Fibroblast of upper back skin (primary cell): ENCODE measurements at places on chromosomes 5 and 9.

- peak; percentile 50 for DNase-seq
These were observed 68.7 kb upstream of the WDR41 start for GRCh38 chr5:77560677-77561263.

DNA sequence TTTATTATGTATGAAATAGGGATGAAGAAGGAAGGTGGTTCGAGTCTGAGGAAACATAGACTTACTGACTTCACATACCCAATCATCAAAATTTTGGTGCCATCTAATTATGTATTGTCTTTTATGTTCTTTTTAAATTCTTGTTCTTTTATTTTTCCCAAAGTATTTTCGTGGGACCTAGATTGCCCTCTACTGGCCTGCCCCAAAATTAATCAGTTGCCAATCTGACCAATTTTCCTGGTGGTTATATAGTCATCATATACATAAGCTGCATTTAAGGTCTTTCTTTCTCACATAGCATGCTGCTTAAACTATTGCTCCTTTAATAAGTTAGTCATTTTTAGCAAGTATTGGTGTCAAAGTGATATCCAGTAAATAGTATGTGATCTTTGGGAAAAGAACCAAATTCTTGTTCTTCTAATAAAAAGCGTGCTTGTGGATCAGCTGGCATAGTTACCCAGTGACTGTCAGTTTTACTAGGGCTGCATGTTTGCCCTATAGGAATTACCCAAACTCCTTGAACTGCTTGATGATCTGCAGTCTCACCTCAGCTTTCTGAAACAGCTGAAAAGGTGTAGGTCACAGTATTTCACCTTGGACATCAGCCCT, 223.5 kb downstream of the SH3GL2 start:
- DNase-seq, result peak; percentile 18

DNA sequence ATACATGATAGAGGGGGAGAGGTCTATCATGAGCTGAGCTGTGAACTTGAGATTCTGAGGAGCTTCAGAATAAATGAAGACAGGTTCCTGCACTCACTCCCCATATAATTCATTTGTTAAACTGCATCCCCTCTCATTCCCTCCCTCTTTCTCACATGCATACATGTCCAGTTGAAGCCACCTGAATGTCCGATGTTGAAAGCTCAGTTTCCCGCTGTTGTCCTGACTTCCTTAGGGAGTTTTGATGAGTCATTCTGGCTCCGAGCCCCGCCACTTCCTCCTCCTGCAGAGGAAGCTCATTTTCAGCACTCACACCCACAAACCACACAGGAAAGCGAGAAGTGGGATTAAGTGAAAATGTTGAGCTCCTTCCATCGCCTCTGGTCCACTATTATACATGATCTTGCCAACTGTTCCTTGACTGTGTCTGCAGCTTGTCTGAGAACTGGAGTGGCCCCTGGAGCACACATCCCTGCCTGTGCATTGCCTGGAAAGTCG, 121.2 kb downstream of the CEMIP2 start:
- peak; percentile 83 for DNase-seq

DNA sequence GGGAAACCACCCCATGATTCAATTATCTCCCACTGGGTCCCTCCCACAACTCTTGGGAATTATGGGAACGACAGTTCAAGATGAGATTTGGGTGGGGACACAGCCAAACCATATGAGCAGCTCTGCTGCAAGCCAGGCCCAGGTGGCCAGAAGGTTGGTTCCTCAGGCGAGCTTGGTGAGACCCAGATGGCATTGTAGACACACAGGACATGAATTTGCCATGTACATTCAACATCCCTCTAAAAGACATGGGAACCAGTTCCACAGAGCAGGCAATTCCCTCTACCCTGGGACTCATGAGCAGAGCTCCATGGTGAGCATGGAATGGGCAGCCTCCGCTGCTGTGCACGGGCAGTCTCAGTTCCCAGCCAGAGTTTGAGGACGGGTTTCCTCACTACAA, 53.3 kb downstream of the NSUN2 start:
- no peak for DNase-seq

DNA sequence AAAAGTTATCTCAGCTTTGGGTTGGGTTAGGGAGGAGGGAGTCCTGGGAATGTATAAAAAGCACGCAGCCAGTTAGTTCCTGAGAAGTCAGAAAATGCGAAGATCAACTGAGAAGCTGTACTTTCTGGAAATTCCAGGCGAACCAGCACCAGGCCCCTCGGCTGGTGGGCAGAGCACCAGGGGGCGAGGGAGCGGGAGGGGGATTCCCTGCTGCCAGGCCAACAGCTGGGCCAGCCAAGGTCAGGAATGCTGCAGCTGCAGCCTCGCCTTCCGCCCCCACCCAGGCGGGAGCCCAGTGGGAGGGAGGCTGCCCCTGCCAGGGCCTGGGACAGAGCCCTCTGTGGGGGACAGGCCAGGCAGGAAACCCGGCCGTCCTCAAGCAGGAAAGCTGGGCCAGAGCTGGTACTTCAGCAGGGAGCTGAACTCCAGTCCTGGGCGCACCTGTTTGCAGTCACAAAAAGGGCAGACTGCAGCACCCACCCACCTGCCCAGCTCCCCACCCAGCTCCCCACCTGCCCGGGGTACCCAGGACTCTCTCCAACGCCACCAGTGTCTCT, 35.5 kb downstream of the VAV2 start:
- no peak for DNase-seq

GRCh38 chr5:121158451-121158850, 693.2 kb upstream of the FTMT start:
- no peak for DNase-seq

DNA sequence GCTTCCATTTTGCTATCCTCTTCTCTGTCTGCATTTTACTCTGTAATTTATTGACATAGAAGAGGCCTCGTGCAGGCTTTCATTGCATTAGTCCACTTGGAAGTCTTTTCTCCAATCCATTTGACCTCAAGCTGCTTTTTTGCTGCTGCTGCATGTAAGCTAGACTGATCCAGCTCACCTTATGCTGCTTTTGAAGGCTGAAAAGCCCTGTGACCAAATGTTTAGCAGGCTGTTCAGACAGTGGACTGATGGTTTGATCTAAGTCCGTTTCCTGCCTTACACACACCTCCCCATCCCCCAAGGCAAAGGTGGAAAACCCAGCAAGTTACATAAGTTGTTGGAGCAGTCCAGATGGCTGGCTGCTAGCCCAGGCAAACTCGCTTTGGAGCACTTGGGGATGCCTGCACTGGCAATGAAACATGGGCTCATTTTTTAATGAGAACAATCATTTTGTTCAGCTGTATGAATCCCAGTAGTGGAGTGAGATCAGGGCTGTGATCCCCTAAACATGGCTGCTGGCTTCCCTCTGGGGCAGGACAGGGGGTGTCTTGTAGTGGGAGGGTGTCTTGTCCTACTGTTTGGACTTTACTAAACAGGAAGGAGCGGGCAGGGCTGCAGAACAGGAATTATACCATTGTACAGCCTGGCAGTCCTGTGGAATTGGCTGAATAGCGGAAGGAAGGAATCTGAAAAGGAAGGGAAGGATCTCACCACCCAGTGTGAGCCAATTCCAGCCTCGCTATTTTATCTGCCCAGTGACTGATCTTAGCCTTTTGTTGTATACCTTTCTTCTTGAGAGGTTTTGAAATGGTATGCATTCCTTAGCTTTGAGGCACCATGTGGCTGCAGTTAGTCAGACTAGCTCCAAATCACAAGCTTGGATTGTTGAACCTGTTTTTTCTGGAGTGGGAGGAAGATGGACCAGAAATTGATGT, 212.0 kb downstream of the ARHGAP26 start:
- DNase-seq, result peak; percentile 89

DNA sequence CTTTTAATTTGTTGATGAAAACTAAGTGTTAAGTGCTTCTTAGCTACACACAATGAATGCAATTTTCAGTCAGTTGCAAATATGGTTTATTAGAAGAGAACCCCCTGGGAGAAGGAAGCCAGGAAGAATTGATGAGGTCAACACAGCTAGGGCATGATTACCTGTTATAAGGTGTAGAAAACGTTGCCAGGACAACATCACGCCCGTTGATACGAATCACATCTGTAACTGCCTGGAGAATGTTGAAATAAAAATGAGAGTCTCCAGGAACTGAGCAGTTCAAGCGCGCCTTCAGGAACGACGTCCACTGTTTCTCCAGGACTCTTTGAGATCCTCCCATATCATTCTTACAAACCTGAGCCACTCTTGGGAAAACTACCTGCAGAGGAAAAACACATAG, 88.0 kb downstream of the SEMA6A start:
- DNase-seq, result no peak

DNA sequence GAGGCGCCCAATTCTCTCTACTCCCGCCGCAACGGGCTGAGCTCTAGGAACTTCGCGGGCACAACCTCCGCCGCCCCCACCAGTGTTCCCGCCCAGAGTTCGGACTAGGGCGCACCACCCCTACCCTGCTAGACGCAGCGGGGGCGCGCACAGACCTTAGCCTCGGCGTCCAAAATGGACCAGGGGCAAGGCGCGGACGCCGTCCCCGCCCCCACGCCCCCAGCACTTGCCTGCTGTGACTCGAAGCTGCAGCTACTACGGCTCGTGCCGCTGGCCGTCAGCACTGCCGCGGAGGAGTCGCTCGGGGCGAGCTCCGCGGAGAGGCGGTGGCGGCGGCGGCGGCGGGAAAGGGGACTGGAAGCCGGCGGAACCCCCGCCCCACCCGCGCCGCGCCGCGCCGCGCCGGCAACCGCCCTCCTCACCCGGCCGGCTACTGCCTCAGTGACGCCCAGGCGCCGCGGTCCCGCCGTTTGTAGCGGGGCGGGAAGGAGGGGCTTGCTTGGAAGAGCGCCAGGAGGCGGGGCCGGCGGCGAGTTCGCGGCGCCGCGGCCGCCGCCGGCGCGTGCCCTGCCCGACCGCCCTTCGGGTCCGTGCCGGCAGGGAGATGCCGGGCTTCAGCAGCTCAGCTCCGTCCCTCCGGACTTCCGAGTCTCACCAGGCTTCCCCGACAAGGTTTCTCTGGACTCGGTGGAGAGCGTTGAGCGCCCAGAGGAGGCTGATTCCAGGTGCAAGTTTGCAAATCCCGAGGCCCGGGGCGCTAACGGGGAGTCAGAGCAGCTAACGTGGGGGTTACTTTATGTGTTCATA, 4.5 kb downstream of the ELAVL2 start:
- peak; percentile 27 for DNase-seq

DNA sequence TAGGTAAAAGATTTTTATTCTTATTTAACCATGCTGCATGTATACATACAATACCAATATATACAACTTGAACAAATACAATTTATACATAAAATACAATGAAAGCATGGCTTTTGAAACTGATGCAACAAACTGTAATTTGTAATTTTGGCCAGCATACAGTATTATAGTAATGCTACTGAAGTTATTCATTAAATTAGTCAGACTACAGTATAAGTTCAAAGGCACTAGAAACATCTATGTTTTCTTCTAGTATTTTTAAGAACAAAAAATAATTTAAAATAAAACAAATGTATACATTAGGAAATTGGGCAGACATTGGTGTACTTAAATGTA, 18.8 kb downstream of the IL4 start:
- DNase-seq, result peak; percentile 64

- no peak for DNase-seq
These were observed 98.6 kb downstream of the GNAQ start for GRCh38 chr9:77933019-77933418.

GRCh38 chr5:2724031-2724581, 27.4 kb downstream of the IRX2 start:
- no peak for DNase-seq

DNA sequence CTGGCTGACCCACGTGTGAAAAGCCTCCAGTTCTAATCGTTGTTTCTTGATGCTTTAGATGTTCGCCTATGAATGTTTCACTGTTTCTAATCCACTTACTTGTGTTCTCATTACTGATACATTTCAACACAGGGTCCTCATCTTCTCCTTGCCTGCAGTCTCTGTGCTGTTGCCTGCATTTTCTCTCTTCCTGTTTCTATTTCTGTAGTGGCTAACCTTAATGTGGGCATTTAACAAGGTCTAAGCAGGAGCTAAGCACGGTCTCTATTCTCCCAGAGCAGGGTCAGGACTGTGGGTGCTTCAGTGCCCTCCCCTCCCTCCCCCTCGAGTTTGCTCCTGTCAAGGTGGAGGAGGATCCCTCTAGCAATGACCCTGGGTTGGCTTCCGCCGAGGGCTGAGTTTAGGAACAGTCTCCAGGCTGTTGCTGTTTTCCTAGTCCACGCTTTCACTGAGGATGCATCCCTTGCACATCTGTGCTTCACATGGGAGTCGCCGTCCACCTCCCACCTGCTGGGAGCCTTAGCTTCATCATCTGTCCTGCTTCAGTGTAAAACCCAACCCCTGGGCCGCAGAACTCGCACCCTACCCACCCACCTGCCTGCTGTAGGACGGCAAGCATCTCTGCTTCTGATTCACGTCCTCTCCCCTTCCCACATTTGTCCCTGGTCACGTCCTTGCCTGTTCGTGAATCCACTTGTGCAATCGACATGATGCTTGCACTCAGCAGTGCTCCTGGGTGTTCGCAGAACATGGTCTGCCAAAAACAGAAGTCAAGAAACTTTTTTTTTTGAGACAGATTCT, 2.4 kb upstream of the EXOC3 start:
- no peak for DNase-seq
